ENCODE measurements at places on chromosomes 6 and 20.

- peak; percentile 4 for DNase-seq
Measured at GRCh38 chr20:4904127-4904860, 97.0 kb downstream of the SLC23A2 start.

GRCh38 chr6:147776631-147777213, 268.2 kb downstream of the SAMD5 start:
- DNase-seq: peak; percentile 90

GRCh38 chr6:63883597-63883996, 248.0 kb downstream of the PHF3 start:
- no peak for DNase-seq

GRCh38 chr6:94349227-94349626, 929.9 kb upstream of the EPHA7 start:
- no peak for DNase-seq

GRCh38 chr20:39751557-39752137, 789.5 kb downstream of the DHX35 start:
- no peak for DNase-seq

DNA sequence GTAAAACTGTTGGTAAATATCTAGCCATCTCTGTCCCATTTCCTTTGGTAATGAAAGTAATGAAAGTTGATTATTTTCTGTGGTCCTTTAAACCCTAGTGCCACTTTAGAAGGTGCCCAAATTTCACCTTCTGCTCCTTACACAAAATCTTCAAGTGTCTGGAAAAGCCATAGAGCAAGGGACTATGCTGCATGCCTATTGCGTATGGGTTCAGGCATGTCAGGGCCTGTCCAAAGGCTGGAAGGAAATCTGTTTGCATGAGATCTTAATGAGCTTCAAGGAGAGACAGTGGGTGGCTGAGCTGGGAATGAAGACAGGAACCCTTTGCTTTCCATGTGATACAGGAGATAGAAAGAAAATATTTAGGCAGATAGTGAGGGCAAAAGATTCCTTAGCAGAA, 66.6 kb upstream of the CCN6 start:
- DNase-seq: no peak

DNA sequence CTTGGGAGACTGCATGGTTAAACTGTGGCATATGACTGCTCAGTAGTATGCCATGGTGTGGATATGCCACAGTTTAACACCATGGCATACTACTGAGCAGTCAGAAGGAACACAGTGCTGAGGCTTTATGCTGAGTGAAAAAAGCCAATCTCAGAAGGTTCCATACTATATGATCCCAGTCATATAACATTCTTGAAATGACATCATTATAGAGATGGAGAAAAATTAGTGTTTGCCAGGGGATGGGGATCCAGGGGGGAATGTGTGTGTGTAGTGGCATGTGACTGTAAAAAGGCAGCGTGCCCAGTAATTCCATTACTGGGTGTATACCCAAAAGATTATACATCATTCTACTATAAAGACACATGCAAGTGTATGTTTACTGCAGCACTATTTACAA, 85.8 kb downstream of the FOXF2 start:
- DNase-seq: no peak

- DNase-seq: no peak
Measured at GRCh38 chr6:134950482-134950881, 581 bp upstream of the ALDH8A1 start.

DNA sequence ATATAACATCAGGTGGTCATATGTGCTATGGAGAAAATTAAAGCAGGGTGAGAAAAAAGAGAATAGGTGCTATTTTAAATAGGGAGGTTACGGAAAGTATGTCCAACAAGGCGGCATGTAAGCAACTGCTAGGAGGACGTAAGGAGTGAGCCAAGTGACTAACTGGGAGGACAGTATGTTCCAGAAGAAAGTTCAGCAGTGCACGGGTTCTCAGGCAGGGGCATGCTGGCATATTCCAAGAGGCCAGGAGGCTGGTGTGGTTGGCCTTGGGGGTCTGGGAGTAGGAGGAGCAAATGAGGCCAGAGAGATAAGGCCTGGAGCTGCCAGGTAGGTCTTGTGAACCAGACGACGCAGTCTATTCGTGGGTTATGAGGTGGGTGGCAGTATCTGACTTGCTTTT, 112.4 kb downstream of the ARMC2 start:
- DNase-seq: no peak
